Activated T-helper 17 cell treated with anti-CD3 and anti-CD28 coated beads, Interleukin-2, amount 50 U/mL, for 72 hours (primary cell): ENCODE measurements at places on chromosomes 1 and 21. TPM values are rescaled to one million over a fixed set of nuclear protein-coding genes. Genes with fewer than 3 reads are reported as not detected.

Gene HLX
- 4.1 TPM for total RNA-seq

Gene S100B
- not detected for total RNA-seq

Gene HAO2
- total RNA-seq: not detected

Gene ASH1L
- total RNA-seq: 71.1 TPM

Gene TMEM52
- 2.0 TPM for total RNA-seq

Gene SHE
- 0.03 TPM for total RNA-seq

Gene AGT
- not detected for total RNA-seq

Gene FCER1A
- not detected for total RNA-seq

Gene EFNA3
- 10.8 TPM for total RNA-seq

Gene GNAT2
- 0.54 TPM for total RNA-seq

Gene ATP1B1
- total RNA-seq: 3.4 TPM

Gene KCNJ15
- total RNA-seq: 0.69 TPM

Gene GBP7
- total RNA-seq: not detected

Gene DIO1
- total RNA-seq: not detected

Gene OR10Z1
- not detected for total RNA-seq

Gene TCHHL1
- not detected for total RNA-seq

Gene SLAMF6
- 17.4 TPM for total RNA-seq

Gene ACBD6
- total RNA-seq: 41.9 TPM

- ATAC-seq: no peak
- no peaks in the 10 kb centered on the region for H3K4me1 ChIP-seq
- no peaks in the 10 kb centered on the region for H3K36me3 ChIP-seq
- H3K27ac ChIP-seq: no peak overlapping the region
These were observed 41.5 kb downstream of the SPATA46 start for GRCh38 chr1:162335126-162335525.

GRCh38 chr1:222233444-222234158 is 314.3 kb downstream of the HHIPL2 start:
- no peak for ATAC-seq
- H3K4me1 ChIP-seq: no peaks in the 10 kb centered on the region
- H3K27ac ChIP-seq: no peak overlapping the region

GRCh38 chr1:118923319-118923718 is 64.8 kb downstream of the TBX15 start:
- H3K36me3 ChIP-seq: no peaks in the 10 kb centered on the region
- H3K27me3 ChIP-seq: peaks cover 12% of the 10 kb centered on the region
- no peak for ATAC-seq
- no peak overlapping the region for H3K27ac ChIP-seq
- H3K4me3 ChIP-seq: no peak overlapping the region

DNA sequence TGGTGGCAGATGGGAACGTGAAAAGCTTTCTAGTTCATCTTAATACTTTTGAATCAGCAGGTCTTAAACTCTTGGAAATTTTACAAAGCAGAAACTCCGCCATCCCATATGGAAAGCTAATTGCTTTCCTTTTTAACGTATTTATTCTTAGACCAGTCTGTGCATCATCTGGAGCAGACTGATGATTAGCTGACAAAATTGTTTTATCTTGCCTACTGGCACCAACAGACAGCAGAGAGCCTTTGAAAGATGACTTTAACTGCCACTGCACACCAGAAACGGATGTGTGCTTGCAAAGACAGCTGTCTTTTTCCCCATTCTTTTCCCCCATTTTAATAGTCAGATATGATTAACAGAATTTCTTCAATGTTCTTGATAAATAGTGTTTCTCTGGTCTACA is 97.0 kb downstream of the PLD5 start:
- no peak overlapping the region for H3K27ac ChIP-seq
- no peak for ATAC-seq
- no peaks in the 10 kb centered on the region for H3K4me1 ChIP-seq
- no peak overlapping the region for H3K4me3 ChIP-seq

GRCh38 chr1:152645146-152645545 is 18.0 kb upstream of the LCE2D start:
- H3K4me3 ChIP-seq: no peak overlapping the region
- peaks cover 7% of the 10 kb centered on the region for H3K27me3 ChIP-seq
- H3K27ac ChIP-seq: no peak overlapping the region
- no peaks in the 10 kb centered on the region for H3K36me3 ChIP-seq
- ATAC-seq: no peak
- no peaks in the 10 kb centered on the region for H3K4me1 ChIP-seq

DNA sequence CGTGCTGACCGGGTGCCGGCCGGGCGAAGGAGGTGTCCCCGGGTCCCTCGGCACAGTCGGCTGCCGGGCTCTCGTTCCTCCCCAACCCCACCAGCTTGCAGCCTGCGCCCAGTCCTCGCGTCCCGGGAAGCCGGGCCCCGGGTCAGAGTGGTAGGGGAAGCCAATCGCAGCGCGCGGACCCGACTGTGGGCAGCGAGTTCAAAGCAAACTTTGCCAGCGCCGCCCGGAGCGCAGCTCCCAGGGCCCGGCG is 328 bp downstream of the MYCL start:
- no peak overlapping the region for H3K4me3 ChIP-seq
- H3K4me1 ChIP-seq: no peaks in the 10 kb centered on the region
- no peak overlapping the region for H3K27ac ChIP-seq
- ATAC-seq: no peak

- H3K27me3 ChIP-seq: no peaks in the 10 kb centered on the region
- peak overlapping the region; percentile 100 for H3K27ac ChIP-seq
- peaks cover 88% of the 10 kb centered on the region for H3K36me3 ChIP-seq
- H3K4me3 ChIP-seq: peak overlapping the region; percentile 85
- peaks cover 53% of the 10 kb centered on the region for H3K4me1 ChIP-seq
- ATAC-seq: peak; percentile 79
These were observed 9.6 kb downstream of the ZBTB17 start for GRCh38 chr1:15966081-15966955.

DNA sequence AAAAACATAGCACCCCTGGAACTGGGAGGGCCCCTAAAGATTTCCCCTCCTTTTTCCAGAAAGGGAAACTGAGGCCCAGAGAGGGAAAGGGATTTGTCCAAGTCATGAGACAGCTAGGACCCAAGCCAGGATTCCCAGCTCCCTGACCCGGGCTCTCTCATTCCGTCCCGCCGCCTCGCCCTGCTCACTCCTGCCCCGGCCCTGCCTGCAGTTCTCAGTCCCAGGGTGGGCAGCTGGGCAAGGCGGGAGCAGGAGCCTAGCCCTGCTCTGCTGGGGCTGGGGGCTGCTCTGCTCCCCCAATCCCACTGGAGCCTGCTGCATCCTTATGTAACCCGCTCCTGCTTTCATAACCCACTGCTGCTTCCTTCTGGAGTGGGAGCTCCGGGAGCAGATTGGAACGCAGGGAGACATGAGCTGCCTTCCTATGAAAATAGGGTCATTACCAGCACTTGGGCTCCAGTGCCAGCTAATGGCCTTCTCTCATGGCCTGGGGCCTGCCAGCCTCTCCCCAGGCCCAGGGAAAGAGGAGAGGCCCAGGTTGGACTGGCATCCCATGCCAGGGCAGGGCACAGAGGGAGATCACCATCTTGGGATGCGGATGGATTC is 84.5 kb downstream of the CAMK2N1 start:
- H3K4me1 ChIP-seq: no peaks in the 10 kb centered on the region
- ATAC-seq: no peak
- H3K27me3 ChIP-seq: peaks cover 43% of the 10 kb centered on the region

DNA sequence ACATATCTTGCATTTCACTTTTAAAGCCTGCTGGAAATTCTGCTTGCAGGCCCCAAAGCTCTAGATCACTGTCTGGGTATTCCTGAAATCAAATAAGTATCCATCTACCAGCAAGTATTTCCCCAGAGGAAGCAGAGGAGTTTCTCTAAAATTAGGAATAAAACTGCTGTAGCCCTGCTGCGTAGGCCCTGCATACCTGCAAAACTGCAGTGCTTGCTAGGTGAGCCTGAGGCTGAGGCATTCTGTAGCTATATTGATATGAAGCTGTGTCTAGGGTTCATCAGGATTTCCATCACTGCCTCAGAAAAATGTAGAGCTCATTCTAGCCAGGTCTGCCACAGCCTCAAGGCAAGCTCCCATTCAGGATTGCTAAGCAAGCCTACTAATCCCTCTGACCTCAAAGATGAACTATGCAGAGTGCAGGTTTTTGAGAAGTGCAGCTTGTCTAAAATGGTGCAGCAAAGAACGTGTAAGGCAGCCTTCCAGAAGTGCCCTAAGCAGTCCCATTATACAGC is 28.7 kb downstream of the NPHS2 start:
- H3K27me3 ChIP-seq: peaks cover 12% of the 10 kb centered on the region
- no peak overlapping the region for H3K27ac ChIP-seq
- no peaks in the 10 kb centered on the region for H3K4me1 ChIP-seq
- H3K4me3 ChIP-seq: no peak overlapping the region
- ATAC-seq: no peak

GRCh38 chr1:226549094-226549936 is 751 bp downstream of the STUM start:
- H3K27me3 ChIP-seq: peaks cover 53% of the 10 kb centered on the region
- peak overlapping the region; percentile 62 for H3K4me3 ChIP-seq
- no peak overlapping the region for H3K27ac ChIP-seq

DNA sequence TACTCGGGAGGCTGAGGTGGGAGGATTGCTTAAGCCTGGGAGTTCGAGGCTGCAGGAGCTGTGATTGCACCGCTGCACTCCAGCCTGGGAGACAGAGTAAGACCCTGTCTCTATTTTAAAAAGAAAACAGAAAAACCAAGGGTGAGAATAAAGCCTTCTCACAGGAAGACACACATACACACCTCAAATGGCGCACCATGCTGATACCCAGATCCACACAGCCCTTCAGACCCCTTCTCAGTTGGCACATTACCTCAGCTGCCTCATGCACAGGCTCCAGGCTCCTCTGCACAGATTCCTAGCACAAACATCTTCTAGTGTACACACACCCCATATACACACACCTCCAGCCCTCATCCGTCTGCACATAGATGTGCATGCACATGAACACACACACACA is 7.9 kb downstream of the FGR start:
- ATAC-seq: no peak
- H3K36me3 ChIP-seq: no peaks in the 10 kb centered on the region
- H3K4me1 ChIP-seq: peaks cover 23% of the 10 kb centered on the region
- no peak overlapping the region for H3K4me3 ChIP-seq
- H3K27me3 ChIP-seq: no peaks in the 10 kb centered on the region

GRCh38 chr1:35688161-35688560 is 30.5 kb downstream of the C1orf216 start:
- no peaks in the 10 kb centered on the region for H3K36me3 ChIP-seq
- ATAC-seq: no peak
- H3K4me3 ChIP-seq: no peak overlapping the region
- H3K27me3 ChIP-seq: peaks cover 22% of the 10 kb centered on the region
- peaks cover 9% of the 10 kb centered on the region for H3K4me1 ChIP-seq
- no peak overlapping the region for H3K27ac ChIP-seq

- no peak overlapping the region for H3K27ac ChIP-seq
- no peaks in the 10 kb centered on the region for H3K4me1 ChIP-seq
- peaks cover 38% of the 10 kb centered on the region for H3K27me3 ChIP-seq
- no peak for ATAC-seq
- no peaks in the 10 kb centered on the region for H3K36me3 ChIP-seq
- no peak overlapping the region for H3K4me3 ChIP-seq
These were observed 17.3 kb upstream of the TIPRL start for GRCh38 chr1:168161459-168161858.

- H3K27me3 ChIP-seq: no peaks in the 10 kb centered on the region
- H3K27ac ChIP-seq: no peak overlapping the region
- H3K4me1 ChIP-seq: peaks cover 9% of the 10 kb centered on the region
These were observed 3.6 kb upstream of the CYB561D1 start for GRCh38 chr1:109490029-109490933.

DNA sequence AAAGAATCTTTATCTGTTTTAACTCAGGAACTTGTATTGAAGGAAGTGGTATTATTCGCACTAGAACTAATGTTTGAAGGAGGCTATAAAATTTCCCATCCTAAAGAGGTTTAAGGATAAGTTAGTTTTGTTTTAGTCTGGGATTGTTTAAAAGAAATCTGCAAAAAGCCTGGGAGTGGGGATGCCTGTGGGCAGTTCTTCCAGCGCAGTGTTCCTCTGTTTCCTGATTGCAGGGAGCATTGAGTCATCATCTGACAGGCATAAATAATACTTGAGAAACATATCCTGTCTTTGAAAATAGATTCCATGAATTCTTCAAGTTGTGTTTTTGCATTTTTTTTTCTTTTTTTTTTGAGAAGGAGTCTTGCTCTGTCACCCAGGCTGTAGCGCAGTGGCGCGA is 350.8 kb upstream of the PTBP2 start:
- no peak overlapping the region for H3K4me3 ChIP-seq
- H3K27ac ChIP-seq: no peak overlapping the region
- no peak for ATAC-seq
- no peaks in the 10 kb centered on the region for H3K4me1 ChIP-seq

GRCh38 chr1:156931211-156931952 is 10.9 kb downstream of the LRRC71 start:
- H3K36me3 ChIP-seq: no peaks in the 10 kb centered on the region
- no peaks in the 10 kb centered on the region for H3K4me1 ChIP-seq
- peaks cover 44% of the 10 kb centered on the region for H3K27me3 ChIP-seq
- no peak overlapping the region for H3K27ac ChIP-seq
- H3K4me3 ChIP-seq: no peak overlapping the region

- peaks cover 71% of the 10 kb centered on the region for H3K4me1 ChIP-seq
- H3K27me3 ChIP-seq: no peaks in the 10 kb centered on the region
- peak overlapping the region; percentile 81 for H3K27ac ChIP-seq
These were observed 55.2 kb downstream of the TENT5C start for GRCh38 chr1:117661027-117661426.

GRCh38 chr1:158577561-158577960 is 2.1 kb downstream of the OR10X1 start:
- H3K4me1 ChIP-seq: no peaks in the 10 kb centered on the region
- H3K4me3 ChIP-seq: no peak overlapping the region
- peaks cover 23% of the 10 kb centered on the region for H3K27me3 ChIP-seq
- ATAC-seq: no peak
- no peaks in the 10 kb centered on the region for H3K36me3 ChIP-seq

DNA sequence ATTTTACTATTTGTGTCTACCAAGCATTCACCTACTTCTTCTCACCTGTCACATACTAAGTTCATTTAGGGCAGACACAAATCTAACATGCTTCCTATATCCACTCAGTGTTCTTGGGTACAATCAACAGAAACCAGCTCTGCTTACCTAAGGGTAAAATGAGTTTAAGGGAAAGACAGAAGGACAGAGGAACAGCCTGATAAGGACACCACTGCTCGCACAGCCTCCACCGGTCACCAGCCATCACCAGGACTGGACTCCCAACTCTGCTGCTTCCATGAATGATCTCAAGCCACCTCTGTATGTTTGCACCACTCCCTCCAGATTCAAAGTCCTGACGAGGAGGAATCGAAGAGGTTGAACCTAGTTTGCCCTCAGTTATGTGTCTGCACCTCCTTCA is 72.4 kb downstream of the JAK1 start:
- H3K27ac ChIP-seq: no peak overlapping the region
- peaks cover 77% of the 10 kb centered on the region for H3K4me1 ChIP-seq
- peak overlapping the region; percentile 0 for H3K4me3 ChIP-seq
- H3K27me3 ChIP-seq: no peaks in the 10 kb centered on the region
- H3K36me3 ChIP-seq: no peaks in the 10 kb centered on the region

- no peaks in the 10 kb centered on the region for H3K36me3 ChIP-seq
- H3K27me3 ChIP-seq: peaks cover 3% of the 10 kb centered on the region
- no peak for ATAC-seq
- H3K4me1 ChIP-seq: no peaks in the 10 kb centered on the region
- H3K4me3 ChIP-seq: no peak overlapping the region
These were observed 33.0 kb downstream of the PTPN14 start for GRCh38 chr1:214518361-214518760.

- H3K4me1 ChIP-seq: no peaks in the 10 kb centered on the region
- H3K4me3 ChIP-seq: no peak overlapping the region
- no peaks in the 10 kb centered on the region for H3K27me3 ChIP-seq
- H3K36me3 ChIP-seq: no peaks in the 10 kb centered on the region
- ATAC-seq: no peak
These were observed 12.0 kb upstream of the TTLL10 start for GRCh38 chr1:1161683-1162079.
